ENCODE measurements at places on chromosomes 11 and 22. TPM values are rescaled to one million over a fixed set of nuclear protein-coding genes. Genes with fewer than 3 reads are reported as not detected.

PPP1CA gene
- total RNA-seq, result 238 TPM

TRIM49 gene
- total RNA-seq, result not detected

GVQW3 gene
- total RNA-seq, result 4.7 TPM

OLFML1 gene
- total RNA-seq, result not detected

BCO2 gene
- total RNA-seq, result 4.0 TPM

GDPD4 gene
- total RNA-seq, result not detected

SLC25A18 gene
- not detected for total RNA-seq

MMP27 gene
- not detected for total RNA-seq

OR4A16 gene
- not detected for total RNA-seq

OR4D10 gene
- total RNA-seq, result not detected

MMP12 gene
- total RNA-seq, result not detected

C22orf31 gene
- not detected for total RNA-seq

KCNE3 gene
- total RNA-seq, result not detected

LBHD1 gene
- total RNA-seq, result 14.7 TPM

MB gene
- total RNA-seq, result 1.5 TPM

CHADL gene
- total RNA-seq, result 0.47 TPM

OR8B8 gene
- total RNA-seq, result not detected

ART1 gene
- total RNA-seq, result not detected

FGF4 gene
- total RNA-seq, result not detected

CLCF1 gene
- 12.2 TPM for total RNA-seq

Data from HCT116 (cell line).